ENCODE measurements at places on chromosomes 1 and 21.

GRCh38 chr1:17886838-17887441 is 131.8 kb downstream of the ACTL8 start:
- DNase-seq = no peak

DNA sequence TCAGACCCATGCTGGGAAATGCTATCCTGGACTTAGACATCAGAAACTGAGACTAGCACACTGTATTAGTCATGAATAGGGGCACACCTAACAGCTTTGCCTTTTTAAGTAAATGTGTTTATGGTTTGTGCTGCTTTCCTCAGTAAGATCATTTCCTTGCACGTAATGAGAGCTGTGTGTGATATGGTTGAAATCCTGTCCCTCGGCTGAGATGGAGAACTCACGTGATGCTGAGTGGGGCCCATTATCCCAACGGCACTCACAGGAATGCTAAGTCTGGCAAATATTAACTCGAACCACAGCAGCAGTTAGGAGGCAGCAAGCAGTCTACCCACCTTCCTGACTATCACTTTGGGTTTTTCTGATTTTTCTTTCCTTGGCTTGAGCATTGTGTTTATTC is 38.2 kb downstream of the BCL9 start:
- no peak for DNase-seq

GRCh38 chr1:14106126-14106525 is 406.1 kb downstream of the PRDM2 start:
- DNase-seq = no peak

DNA sequence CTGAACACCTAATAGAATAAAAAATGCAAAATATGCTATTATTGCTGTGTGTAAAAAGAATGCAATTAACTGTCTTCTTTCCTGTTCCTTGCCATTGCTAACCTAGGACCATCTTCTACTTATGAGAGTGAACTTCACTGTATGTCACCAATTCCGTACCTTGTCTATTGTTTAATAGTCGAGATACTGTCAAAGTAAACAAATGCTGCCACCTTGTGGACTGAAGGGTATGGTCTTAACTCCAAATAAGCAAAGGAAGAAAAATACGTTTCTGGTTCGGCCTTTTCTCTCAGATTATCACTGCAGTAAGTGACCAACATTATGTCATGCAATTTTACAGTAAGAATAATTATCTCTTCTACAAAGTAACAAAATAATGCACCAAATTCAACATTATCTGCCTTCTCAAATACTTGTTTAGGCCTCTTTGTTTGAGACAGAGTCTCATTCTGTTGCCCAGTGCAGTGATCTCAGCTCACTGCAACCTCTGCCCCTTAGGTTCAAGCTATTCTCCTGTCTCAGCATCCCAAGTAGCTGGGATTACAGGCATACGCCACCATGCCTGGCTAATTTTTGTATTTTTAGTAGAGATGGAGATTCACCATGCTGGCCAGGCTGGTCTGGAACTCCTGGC is 133.4 kb downstream of the COP1 start:
- DNase-seq = no peak

DNA sequence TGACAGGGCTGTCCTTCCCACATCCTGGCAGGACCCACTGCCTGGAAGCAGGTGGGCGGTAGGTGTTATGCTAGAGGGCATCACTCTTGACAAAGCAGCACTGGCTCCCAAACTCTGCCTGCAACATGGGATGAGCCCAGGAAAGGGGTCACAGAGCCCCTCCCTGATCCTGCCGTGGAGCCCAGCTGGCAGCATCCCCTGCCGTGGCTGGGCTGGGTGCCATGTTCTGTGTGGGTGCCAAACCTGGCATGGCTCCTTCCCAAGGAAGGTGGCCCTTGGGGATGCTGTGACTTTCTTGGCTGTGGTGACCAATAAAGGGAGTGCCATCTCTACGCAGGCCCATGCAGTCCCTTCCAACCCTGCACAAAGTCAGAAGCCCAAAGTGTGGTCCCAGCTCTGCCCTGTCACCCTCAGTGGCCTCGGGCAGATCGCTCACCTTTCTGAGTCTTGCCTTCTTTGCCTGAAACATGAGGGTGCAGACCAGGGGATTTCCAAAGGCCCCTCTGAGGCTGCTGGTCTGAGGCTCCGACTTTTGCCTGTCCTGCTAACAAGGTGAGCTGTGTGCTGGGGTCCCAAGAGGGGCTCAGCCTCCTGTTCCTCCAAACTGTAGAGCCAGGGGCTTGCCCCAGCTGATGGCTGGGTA is 6.0 kb downstream of the CDK18 start:
- no peak for DNase-seq

DNA sequence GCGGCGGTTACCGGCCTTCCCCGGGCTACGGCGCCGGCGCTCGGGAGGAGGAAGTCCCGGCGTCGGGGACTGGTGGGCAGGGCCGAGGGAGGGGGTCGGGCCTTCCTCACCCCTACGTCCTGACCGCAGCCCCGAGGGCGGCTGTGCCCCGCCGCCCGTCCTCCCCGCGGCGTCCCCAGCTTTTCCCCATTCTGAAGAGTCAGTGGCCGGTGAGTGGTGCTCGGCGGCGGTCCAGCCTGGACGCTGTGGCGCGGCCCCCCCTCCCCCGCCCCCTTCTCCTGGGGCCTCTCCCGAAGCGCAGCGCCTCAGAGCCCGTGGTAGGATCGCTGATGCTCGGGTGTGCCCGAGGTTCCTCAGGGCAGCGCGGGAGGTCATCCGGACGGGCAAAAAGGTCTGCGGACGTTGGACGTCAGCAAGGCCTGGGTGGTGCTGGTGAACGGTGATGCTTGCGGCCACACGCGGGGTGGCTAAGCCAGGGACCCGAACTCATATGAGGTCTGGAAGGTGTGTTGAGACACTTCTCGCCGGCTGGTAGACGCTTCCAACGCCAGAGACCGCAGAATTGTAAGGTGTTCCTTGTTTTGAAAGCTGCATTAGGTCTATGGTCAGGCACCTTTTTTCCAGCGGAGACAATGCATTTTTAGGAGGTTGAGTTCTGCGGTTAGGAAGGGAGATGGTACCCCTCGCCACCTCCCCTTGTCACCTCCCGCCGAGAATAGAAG is 725 bp downstream of the SLC25A33 start:
- peak; percentile 33 for DNase-seq

GRCh38 chr1:194164755-194165154 is 978.3 kb upstream of the B3GALT2 start:
- DNase-seq = no peak

DNA sequence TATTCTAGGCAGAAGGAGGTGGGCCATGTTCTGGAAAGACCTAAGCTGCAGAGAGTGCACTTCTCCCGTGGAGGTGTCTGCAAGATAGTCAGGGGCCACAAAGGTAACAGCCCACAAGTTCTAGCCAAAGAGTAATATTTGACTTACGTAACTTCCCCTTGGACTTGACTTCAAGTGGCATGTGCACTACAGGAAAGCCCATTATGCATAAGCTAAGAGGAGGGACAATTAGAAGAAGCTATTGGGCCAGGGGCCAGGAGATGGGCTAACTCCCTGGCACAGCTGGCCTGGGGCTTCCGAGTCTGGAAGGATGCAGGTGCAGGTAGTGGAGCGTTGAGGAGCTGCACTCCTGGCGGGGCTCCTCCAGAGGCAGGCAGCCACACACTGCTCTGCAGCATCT is 58.3 kb downstream of the ERG start:
- DNase-seq = no peak

GRCh38 chr1:89360716-89361115 is 3.1 kb upstream of the GBP6 start:
- DNase-seq = no peak

DNA sequence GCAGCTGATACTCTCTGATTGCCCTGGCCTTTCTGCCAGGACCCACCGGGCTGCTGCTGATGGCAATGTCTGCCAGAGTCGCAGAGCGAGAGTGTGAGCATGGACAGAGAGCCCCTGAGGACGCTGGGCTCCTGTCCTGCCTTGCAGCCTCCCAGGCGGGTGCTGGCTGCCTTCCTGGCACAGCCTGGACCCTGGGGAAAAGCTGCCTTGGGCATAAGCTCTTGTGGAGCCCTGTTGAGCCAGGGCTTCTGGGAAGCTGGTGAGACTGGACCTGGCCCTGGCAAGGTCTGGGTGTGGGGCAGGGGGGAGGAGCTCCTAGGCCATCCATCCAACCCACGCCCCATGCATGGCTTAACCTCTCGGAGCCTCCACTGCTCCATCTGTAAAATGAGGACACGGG is 105.8 kb upstream of the WNT4 start:
- no peak for DNase-seq

DNA sequence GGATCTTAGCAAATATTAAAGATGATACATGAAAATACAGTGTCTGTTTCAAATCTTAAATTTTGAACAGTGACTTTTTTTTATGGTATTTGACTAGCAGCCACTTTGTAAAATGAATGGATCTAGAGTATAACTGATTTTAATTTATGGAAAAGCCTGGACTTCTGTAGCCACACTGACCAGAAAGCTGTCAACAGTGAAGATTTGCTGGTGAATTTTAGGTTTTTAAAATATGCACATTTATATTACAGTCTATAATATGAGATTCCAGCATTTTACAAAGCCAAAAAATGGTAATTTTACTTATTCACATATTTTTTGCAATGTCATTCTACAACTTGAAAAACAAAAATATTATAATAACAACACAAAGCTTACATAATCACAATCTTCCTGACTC is 131.8 kb downstream of the NEGR1 start:
- no peak for DNase-seq

DNA sequence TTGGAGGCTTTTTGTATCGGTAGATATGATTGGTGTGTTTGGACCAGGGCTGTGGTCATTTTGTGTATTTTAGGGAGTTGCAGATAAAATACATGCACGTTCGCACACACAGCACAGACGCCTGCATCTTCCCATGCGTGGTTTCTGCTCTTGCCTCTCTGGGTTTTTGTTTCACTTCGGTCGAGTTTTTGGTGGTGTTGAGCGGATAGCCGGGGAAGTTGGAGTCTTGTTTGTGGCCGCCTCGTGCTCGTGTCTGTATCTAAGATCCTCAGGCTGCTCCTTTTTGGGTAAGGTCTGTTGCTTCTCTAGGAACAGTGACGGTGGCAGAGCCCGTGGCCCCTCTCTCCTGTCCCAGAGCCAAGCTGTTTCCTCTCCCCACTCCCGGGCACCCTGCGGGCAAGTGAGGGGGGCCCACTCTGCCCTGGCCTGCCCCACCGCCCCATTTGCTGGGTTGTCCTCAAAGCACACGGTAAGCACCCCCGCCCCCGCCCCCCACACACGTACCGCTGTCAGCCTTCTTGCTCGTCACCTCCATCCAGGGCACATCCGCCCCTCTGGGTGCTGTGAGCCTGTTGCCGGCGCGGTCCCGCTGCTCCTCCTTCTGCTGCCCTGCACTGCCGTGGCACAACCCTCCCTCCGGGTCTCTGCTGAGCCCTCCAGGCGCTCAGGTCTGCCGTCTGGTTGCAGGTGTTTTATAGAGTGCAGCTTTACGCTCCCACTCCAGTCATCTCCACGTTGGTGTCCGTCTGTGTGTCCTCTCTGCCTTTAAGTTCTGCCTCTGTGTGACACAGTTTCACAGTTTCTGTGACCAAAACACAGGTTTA is 51.9 kb downstream of the AGPAT3 start:
- DNase-seq = no peak

GRCh38 chr1:216113181-216113580 is 310.1 kb downstream of the USH2A start:
- DNase-seq = no peak

GRCh38 chr1:97252076-97252475 is 530.5 kb downstream of the PTBP2 start:
- no peak for DNase-seq

DNA sequence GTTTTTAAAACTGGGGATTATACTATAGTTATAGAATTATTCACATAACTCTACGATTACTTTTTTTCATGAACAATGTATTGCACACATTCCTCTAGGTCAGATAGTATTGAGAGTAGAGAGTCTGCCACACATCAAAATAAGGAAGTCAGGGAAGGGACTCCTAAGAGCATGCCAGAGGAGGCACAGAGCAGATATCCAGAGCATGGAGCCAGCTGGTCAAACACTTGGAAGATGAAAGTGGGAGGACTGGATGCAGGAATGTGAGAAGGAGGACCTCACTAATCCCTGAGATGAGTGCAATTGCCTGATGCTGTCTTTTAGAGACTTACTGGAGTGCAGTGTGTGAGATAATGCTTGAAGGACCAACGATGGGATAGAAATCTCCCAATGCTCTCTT is 9.6 kb upstream of the RFX5 start:
- no peak for DNase-seq

Measured in GM18507 (cell line).